ENCODE measurements at places on chromosomes 16 and 17.

DNA sequence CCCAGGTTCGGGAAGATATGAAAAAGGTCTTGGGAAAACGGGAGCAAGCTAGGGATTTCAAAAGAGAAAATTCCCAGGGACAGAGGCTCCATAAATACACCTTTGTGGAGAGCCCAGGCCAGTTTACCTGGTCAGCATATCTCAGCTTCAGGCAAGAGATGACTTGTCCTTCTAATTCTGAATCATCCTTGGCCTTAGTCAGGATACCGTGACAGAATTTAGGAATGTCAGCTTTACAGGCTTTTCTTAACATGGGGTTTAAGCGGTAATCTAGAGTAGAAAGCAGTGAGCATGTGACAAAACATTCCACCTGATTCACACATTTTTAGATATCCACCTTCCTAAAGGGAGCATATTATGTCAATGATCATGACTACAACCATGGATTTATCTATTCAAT lies 41.1 kb upstream of the CLEC18B start:
- DNase-seq = no peak

- no peak for DNase-seq
Measured at GRCh38 chr16:27458258-27458657, 56.3 kb downstream of the IL21R start.

DNA sequence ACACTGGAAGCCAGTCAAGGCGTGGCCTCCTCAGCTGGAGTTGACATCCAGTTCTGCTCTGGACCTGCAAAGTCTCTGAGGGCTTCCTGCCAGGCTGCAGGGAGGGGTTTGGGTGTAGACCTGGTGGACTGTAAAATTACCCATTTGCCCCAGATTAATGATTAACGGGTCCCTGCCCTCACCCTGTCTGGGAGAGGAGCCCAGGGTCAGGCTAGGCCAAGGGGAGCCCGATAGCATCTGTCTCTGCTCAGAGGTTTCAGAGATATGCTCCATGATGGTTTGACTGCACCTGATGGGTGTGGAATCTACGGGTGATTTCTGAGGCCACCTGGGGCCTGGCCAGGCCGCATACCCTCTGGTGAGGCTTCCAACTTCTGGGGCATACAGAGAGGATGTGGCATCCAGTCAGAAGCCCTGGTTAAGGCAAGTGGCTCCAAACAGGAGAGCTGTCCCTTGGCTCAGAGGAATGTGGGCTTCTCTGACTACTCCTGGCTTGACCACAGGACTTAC lies 11.2 kb downstream of the PPY start:
- no peak for DNase-seq

- no peak for DNase-seq
Measured at GRCh38 chr17:74429604-74430384, 2.1 kb upstream of the GPRC5C start.

DNA sequence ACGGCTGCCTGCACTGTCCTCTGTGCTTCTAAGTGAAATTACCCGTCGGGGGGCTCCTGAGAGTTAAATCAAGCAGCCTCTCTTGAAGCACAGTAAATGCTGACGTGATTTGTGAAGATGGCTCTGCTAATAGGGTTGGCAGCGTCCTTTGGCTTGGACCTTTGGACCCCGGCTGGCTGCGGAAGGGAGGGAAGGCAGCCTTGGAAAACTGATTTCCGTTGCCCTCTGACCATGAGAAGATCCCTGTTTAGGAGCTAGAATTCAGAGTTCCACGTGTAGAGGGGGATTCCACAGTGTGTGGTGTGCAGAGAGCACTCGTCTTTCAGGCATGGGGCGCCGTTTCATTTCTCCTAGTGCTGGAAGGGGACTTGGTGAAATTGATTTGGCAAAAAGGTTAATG lies 640.8 kb downstream of the WWOX start:
- no peak for DNase-seq

DNA sequence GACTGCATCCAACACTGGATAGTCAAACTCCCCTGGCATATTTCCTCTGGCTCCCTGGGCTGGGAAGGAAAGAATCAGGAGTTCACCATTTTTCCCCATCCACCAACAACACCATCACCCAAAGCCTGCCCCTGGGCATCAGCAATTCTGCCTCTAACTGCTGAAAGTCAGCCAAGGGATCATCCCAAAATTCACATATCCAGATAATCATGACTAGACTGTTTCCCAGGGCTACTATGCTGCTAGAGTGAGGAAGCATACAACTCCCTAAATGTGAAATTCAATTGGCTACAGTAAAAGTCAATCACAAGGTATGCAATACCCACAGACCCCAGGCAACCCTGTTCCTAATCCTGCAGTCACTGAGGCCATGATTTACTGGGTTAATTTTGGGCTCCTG lies 230.6 kb downstream of the C16orf95 start:
- no peak for DNase-seq

GRCh38 chr16:21952040-21952792 lies 945 bp upstream of the UQCRC2 start:
- DNase-seq = peak; percentile 84

- DNase-seq = peak; percentile 51
Measured at GRCh38 chr17:72117535-72118334, 3.1 kb upstream of the SOX9 start.

DNA sequence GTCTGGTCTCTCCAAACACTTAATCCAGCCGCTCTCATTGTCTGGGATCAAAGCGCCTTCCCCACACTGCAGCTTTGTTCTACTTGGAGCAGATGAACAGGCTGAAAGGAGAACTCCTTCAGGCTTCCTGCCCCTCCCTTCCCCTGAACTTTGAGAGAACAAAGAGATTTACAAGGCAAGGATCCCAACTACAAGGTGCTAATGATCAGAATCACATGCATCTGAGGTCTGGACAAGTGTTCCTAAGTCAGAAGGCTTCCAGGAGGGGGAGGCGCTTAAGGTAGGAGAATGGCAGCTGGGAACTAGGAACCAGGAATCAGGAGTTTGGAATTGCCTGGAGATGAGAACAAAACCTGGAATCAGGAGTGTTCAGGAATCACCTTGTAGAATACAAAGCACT lies 606.3 kb upstream of the CDH11 start:
- DNase-seq = peak; percentile 40

- DNase-seq = no peak
Measured at GRCh38 chr16:27781981-27782880, 232.3 kb downstream of the KATNIP start.

DNA sequence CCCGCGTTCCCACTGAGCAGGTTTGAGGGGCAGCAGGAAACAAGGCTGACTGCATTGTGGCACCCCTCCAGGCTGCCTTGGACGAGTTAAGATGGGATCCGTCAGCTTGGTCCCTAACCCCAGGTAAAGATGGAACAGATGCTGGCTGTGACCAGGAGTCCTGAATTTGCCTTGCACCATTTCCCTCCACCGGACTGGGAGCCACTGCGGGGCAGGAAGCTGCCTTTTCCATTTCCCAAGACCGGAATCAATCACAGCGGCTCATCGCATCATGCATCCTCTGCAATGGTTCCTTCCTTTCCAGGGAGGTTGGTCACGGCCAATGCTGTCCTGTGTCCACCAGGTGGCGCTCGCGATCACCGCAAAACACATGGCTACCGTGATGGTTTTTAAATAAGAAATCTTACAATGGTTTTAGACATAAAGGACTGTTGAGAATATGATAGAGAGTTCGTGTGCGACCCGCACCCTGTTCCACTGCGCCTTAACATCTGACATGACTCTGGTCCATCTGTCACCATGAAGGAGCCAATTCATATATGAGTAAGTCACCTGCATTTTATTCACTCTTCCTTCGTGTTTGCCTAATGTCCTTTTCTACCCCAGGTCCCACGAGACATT lies 6.8 kb upstream of the MEAK7 start:
- peak; percentile 91 for DNase-seq

DNA sequence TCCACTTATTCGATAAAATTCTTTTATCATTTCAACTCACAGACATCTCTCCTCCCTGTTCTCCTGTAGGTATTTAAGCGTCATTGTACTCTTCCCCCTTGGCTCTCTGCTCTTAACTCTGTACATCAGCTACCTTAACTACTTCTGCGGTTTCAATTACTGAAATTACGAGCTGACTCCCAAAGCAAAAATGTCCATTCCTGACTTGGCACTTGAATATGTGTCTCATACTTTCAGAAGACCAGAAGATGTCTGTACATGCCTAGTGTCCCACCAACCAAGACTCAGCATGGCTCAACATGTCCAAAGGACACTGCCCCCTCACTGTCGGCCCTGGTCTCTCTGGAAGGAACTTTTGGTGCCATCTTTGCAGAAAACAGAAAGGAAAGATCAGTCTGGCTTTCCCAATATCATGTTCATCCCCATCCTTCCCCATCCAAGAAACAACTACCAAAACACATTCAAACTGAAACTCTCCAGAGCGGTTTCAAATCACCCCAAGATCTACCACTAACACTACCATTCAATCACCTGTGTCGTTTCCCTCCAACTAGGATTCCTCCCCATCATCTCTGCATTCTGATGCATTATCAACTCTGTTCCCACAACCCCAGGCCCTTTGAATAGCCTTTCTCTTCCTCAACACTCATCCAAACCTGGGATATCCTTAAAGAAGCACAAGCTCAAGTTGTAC lies 74.9 kb downstream of the ZFHX3 start:
- DNase-seq = no peak

DNA sequence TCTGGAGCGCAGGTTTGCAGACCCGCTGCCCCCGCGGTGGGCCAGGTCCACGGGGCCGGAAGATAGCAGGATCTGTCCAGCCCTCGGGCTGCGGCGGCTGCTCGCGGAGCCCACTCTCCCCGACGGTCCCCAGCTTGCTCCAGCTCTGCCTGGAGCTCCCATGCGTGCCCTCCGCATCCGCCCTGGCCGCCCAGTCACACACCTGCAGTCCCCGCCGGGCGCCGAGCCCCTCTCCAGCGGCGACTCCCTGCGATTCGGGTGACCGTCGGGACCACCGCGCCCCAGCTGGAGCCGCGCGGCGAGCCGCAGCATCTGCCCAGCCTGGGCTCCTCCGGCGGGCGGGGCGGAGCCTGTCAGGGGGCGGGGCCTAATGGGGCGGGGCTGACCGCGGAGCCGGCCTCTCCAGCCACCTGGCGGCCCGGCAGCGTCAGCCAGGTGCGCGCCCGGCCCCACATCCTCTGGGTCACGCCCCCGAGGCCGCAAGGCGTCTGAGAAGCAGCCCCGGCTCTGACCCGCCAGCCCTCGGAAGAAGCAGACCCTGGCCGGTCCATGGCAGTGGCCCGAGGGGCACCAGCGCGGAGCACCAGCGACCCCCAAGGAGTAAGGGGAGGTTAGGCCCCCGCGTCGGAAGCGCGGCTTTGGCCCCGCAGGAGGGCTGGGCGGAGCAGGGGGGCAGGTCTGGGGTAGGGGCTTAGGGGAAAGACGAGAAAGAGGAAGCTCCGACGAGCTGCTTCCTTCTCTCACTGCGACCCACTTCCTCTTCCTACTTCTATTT lies at the start of gene PIK3R5:
Gene PIK3R5 (minus strand): TSS at position 314 of the 775 bp plus-strand sequence. CDS start 54,213 bp downstream, outside the sequence.
- peak; percentile 39 for DNase-seq

- peak; percentile 44 for DNase-seq
Measured at GRCh38 chr16:16096121-16096857, 127.0 kb downstream of the ABCC6 start.

- DNase-seq = no peak
Measured at GRCh38 chr16:14121142-14121541, 50.0 kb downstream of the MRTFB start.

DNA sequence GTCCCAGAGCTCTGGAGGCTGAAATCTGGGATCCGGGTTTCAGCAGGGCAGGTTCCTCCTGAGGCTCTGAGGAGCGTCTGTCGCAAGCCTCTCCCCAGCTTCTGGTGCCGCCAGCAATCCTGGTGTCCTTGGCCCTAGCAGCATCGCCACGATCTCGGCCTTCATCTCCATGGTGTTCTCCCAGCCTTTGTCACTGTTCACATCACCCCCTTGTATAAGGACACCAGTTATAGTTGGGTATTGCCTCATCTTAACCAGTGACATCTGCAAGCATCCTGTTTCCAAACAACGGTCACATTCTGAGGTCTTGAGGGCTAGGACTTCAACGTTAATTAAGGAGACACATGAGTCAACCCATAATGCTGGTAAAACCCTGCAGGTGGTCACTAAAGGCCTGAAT lies 2.8 kb upstream of the PPP1R27 start:
- DNase-seq = no peak

DNA sequence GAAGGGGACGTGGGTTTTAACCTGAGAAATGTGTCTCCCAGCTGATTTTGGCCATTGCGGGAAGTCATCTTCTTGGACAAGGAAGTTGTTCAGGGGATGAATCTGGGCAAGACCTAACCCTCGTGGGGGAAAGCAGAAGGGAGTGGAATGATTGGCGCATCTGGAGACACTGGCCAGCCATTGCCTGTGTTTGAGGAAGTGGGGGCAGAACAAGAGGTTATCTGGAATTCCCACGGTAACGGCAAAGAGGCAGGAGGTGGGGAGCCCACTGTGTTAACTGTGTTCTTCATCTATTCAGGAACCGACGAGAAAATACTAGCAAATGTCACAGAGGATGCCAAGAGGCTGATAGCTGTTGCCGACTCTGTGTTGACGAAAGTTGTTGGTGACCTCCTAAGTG lies 66.9 kb downstream of the RNF213 start:
- no peak for DNase-seq

DNA sequence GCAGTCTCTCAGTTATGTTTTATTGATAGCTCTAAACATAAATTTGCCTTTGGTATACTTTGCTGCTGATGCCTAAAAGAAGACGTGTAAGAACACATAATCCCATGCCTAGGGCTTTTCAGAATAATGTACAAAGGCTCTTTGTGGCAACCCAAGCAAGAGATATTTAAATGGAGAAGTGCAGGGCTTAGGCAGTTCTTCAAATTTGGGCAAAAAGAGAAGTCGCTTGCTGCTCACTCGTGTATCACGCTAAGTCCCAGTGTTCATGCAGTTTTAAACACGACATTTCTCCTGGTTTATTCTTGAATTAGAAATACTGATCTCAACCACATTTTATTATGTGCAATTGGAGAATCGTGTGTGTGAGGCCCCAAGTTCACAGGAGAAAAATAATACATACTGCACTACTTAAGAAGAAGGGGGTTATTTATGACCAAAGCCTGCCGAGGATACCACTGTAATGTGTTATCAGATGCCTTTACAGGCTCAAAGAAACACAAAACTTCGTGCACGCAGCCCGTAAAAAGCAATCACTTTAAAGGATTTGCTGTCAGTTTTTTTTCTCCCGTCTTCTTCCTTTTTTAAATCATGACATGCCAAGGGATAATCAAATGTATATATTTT lies 22.5 kb upstream of the IRX6 start:
- no peak for DNase-seq

DNA sequence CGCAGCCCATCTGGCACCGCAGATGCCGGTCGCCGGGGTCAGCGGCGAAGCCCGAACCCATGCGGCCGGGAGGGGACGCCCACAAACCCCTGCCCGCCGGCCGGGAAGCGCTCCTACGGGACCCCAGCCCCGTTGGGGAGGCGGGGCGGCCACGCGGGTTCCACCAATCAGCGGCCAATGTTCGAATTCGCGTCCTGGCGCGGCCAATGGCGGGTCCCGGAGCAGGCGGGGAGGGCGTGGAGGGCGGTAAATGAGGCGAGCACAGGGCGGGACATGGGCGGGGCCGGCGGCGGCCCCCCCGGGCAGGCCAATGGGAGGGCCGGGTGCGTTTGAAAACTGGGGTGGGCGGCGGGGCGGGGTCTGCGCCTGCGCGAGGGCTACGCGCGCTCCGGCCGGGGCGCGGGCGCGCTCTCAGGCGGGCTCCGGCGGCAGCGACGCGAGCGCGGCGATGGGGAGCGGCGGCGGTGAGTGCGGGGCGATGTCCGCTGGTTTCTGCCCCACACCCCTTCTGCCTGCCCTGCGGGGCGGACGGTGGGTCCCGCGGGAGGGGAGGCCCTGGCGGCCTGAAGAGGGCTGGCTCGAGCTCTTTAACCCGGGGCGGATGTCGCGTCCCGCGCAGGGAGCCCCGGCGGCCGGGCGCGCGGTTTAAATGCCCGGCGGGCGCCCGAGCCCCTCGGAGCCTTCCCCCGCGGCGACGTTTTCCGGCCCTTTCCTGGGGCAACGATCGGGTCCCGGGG lies at the start of gene CCNF:
Gene CCNF (plus strand): TSS at position 414 of the 737 bp plus-strand sequence. CDS start 35 bp downstream, at position 449.
- DNase-seq = peak; percentile 99
